Stimulated activated CD8-positive, alpha-beta memory T cell treated with anti-CD3 and anti-CD28 coated beads, Interleukin-4, amount 100 ng/mL, for 4 hours (primary cell): ENCODE measurements at places on chromosomes 6 and 20.

GRCh38 chr6:3294921-3295871 lies 36.4 kb downstream of the PSMG4 start:
- no peak for DNase-seq

DNA sequence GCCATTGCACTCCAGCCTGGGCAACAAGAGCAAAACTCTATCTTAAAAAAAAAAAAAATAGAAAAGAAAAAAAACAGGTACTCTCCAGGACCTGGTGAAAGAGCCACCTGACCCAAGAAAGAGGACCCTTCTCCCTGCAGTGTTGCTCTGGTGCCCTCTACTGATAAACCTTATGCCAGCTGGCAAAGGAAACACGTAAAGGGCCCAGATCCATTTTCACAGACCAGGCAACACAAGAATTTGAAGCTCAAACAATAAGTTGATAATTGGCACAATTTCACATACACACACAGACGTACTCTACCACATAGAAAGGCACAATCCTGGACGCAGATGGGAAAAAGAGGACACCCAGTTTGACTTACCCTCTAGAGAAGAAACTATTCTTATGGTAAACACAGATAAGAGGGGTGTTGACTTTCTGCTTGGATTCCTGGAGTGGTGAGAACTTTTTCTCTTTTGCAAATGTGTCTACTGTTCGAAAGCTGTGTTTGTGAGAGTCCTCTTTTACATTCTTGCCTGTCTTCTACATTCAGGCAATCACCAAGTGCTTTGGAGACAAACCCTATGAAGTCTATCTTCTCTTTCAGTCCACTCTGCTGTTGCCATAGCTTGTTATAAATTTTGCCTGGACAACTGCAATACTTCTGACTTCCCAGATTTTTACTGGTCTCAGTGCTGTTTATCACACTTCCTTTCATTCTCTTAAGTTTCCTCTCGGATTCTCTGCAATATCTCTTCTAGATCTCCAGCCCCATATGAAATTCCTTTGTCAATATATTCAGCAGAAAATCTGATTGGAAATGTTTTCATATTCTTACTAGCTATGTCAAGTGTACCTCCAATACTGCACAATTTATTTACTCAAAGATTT lies 6.4 kb upstream of the SNRPB start:
- no peak for DNase-seq

DNA sequence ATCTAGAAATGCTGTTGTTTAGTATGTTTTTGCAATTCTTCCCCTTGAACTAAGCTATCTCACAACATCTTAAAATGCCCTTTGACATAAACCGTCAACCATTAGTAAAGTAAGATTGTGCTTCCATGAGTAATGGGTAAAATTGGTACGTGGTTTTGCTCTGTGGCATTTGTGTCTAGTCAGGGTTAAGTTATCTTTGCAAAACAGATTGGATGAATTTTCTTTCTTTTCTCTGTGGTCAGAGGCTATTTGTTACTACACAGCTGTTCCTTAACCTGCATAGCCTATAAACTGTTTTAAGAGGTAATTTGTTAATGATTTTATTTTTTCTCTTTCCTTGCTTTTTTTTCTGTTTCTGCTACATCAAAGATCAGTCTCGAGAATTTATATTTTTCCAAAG lies 75.4 kb downstream of the RPP40 start:
- DNase-seq, result no peak

DNA sequence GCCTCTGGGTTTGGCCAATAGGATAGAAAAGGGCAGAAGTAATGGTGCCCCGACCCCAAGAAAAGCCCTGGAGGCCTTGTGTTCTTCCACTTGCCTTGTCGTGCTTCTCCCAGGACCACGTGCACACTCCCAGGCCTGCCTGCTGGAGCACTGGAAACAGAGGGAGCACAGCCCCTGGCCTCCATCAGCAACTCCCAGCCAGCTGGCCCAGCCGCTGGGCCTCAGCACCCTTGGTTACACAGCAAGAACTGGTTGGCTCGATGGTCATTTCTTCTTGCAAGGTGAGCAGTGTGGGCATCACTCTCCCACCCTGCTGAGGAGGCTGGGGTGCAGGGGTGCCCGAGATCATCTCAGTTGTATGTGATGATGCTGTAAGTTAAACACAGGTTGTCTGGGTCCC lies 69.2 kb upstream of the CST7 start:
- no peak for DNase-seq

GRCh38 chr20:49705358-49705757 lies 8.3 kb downstream of the B4GALT5 start:
- no peak for DNase-seq

GRCh38 chr6:131398176-131398575 lies 174.8 kb upstream of the ARG1 start:
- no peak for DNase-seq

DNA sequence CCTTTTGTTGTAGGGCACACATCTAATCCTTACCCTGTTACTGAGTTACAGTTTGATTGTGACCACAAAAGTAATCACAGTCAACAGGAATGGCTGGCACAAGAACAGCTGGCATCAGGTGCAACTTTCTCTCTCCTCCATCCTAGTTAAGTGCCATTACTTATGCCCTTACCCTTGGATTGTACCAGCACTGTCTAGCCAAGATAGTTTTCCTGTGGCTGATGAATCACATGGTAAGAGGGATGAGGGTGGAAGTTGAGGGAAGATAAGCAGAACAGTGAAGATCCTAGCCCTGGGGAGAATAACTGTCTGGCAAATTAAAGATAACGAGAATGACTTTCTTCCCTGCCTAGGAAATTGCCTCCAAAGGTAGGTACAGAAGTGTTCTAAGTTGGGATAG lies 42.0 kb downstream of the RNF217 start:
- DNase-seq, result no peak

- DNase-seq, result no peak
These were observed 299.3 kb downstream of the PKHD1 start for GRCh38 chr6:51788121-51788520.
